ENCODE measurements at places on chromosomes 4 and X. TPM values are rescaled to one million over a fixed set of nuclear protein-coding genes. Genes with fewer than 3 reads are reported as not detected.

GRCh38 chr4:184587701-184588100 is 61.5 kb downstream of the CASP3 start:
- DNase-seq = no peak

DNA sequence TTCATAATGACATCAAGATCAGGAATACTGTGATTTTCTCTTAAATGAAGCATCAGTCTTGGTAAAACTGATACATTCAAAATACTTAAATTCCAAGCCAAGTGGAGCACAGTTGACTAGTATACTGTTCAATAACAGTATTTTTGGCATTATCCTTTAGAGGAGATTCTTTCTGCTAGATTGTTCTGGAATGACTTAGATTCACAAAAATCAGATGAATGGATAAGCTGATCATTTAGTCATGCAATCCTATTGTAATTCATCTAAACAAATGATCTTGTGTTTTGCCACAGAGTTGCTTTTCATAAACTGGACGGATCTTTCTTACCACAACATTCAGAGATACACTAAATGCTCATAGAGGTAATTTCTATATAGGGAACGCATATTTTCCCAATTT is 232.0 kb downstream of the CXXC4 start:
- no peak for DNase-seq

The FGF5 gene
- 1.1 TPM for total RNA-seq

DNA sequence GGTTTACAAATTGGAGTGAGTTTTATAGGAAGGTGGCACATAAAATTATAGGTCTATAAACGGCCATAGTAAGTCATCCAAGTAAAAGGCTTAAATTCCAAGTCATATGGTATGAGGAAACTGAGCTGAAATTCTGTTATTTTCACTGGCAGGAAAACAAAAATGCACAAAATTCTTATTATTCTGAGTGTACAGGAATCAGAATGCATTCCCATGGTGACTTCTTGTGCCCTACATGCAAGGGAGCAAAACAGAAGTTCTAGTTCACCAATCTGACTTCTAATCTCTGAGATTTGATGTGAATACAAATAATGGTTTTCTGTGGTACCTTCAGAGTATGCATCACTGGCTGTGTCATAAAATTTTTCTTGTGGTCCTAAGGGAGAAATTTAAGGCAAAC is 102.9 kb downstream of the CLCN4 start:
- DNase-seq = no peak
